NCI-H460 (cell line): ENCODE measurements at places on chromosomes 1 and 21. TPM values are rescaled to one million over a fixed set of nuclear protein-coding genes. Genes with fewer than 3 reads are reported as not detected.
A peak's percentile ranks its signal among the peaks of the same experiment; 100 is the strongest.

GRCh38 chr1:151790940-151791651 lies 796 bp upstream of the TDRKH start:
- DNase-seq = no peak

- no peak for DNase-seq
These were observed 9.4 kb upstream of the BARHL2 start for GRCh38 chr1:90726425-90726985.

DNA sequence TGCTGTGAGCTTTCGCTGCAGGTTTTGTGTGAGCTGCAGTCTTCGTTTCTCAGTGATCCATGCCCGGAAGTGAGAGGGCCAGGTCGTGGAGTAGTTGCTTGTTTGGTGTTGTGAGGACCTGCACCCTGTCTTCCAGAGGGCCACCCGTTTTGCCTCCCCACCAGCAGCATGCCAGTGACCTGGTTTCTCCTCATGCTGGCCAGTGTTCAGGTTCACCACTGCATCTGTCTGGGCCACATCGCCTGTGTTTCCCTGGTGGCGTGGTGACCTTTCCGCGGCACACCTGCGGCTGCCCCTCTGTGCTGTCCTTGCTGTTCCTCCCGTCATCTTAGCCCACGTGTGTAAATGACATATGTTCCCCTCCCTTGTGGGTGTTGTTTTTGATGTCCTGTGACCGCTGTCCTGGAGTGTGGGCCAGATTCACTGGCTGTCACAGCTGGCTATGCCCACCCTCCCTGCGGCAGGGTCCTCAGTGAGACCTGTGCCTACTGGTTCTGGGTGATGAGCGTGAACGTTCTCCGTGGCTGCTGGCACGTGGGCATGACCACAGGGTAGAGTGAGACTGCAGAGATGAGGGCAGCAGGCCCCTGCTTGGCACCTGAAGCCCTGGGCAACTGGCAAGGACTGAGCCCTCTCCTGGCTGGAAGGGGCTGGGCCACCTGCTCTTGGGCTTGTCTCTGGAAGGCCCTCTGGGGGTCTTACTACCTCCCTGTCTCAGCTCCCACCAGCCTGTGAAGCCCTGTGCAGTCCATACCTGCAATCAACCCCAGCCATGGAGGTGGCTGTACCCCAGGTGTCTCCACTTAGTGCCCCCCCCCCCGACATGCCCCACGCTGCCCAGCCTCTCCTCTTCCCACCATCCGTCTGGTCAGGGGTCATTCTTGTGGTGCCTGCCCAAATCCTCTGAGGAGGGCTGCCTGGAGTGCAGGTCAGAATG lies 7.3 kb downstream of the IBA57 start:
- DNase-seq = no peak

- no peak for DNase-seq
These were observed 13.9 kb upstream of the IGSF3 start for GRCh38 chr1:116681343-116681899.

DNA sequence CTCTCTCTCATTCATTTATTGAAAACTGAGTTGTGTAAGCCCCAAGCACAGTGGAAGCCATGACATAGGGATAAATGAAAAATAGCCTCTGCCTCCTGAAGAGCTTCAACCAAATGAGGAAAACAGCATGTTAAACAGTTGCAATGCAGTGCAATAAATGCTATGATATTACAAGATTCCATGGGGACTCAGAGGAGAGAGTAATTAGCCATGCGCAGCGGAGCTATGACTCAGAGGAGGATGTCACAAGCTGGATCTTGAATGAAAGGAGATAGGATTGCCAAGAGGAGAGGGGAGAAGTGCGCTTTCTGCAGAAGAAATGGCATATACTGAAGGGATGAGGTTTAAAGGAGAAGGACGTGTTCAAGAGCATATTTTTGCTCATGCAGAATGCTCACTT lies 231.3 kb upstream of the PLXNA2 start:
- peak; percentile 60 for DNase-seq

GRCh38 chr1:238401144-238401543 lies 510.4 kb upstream of the ZP4 start:
- no peak for DNase-seq

DNA sequence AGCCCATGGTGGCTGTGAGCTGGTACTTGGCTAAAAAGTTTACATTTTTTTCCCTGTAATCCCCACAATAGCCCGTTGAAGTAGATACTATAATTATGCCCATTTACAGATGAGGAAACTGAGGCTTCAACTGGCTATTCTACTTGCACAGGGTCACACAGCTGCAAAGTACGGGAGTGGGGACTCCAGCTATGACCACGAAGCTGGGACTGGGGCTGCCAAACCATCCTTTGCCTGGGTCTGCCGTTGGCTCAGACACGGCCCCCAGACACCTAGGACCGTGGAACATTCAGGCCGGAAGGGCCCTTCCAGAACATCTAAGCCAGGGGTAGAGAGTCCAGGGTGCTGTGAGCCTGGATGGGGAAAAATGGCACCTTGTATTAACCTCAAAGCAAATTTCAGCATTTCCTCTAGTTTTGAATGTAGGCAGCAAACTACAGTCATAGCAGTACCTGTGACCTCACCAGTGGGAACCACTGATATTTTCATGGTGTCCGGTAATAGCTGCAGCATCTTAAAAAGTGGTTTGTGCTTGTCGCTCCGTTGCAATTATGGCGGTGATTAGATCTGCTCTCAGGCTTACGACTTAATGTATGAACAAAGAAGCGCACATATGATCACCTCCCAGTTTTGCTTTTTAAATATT lies 4.3 kb downstream of the TP73 start:
- DNase-seq = no peak

- no peak for DNase-seq
These were observed 117.4 kb downstream of the DISC1 start for GRCh38 chr1:231743966-231744365.

GRCh38 chr1:192609110-192610079 lies 26.6 kb upstream of the RGS13 start:
- DNase-seq = no peak

- DNase-seq = no peak
These were observed 187.6 kb upstream of the PRMT6 start for GRCh38 chr1:106868828-106869227.

DNA sequence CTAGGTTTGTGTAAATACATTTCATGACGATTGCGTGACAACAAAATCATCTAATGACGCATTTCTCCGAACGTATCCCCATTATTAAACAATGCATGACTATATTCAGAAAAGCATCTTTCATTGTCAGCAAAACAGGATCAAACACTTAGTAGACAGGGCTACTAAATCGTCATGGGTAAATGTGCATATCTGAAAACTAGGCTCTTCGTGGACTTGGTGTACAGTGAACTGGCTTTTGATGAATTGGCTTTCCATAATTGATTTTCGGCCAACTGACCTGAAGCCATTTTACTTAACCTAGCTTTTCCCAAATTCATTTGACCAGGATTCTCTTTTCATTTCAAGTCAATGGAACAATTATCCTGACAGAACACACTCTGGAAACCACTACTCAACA lies 665.0 kb downstream of the SMYD3 start:
- no peak for DNase-seq

DNA sequence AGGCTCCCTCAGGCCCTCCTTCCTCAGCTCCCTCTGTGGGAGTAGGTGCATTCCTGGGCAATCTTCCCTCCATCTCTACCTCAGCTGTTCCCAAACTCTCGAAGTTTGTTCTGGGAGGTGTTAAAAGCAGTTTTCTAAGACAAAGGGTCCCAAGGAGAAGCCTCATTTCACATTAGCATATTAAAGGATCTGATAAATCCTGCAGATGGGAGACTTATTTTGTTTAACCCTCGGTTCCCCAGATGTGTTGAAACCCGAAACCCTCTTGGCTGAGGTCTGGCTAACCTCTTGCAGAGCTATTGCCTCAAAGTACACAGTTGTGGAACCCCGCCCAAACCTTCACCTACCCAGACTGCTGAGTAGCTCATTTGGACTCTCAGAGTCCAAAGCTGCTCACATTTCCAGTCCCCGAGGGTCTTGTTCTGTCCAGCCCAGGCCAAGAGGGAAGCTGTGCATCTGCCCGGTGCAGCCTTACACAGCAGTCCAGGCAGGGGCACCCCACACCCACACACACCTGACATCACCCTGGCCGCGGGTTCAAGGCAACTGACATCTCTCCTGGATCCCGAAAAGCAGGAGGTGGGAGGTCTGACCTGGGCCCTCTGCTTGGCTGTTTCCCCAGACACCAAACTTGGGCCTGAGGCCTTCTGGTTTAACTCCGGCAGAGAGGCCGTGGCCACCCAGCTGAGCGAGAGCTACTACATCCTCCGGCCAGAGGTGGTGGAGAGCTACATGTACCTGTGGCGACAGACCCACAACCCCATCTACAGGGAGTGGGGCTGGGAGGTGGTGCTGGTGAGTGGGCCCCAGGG lies 19.5 kb upstream of the SELENON start:
- no peak for DNase-seq

- DNase-seq = no peak
These were observed 68.9 kb downstream of the CNIH3 start for GRCh38 chr1:224684979-224685425.

DNA sequence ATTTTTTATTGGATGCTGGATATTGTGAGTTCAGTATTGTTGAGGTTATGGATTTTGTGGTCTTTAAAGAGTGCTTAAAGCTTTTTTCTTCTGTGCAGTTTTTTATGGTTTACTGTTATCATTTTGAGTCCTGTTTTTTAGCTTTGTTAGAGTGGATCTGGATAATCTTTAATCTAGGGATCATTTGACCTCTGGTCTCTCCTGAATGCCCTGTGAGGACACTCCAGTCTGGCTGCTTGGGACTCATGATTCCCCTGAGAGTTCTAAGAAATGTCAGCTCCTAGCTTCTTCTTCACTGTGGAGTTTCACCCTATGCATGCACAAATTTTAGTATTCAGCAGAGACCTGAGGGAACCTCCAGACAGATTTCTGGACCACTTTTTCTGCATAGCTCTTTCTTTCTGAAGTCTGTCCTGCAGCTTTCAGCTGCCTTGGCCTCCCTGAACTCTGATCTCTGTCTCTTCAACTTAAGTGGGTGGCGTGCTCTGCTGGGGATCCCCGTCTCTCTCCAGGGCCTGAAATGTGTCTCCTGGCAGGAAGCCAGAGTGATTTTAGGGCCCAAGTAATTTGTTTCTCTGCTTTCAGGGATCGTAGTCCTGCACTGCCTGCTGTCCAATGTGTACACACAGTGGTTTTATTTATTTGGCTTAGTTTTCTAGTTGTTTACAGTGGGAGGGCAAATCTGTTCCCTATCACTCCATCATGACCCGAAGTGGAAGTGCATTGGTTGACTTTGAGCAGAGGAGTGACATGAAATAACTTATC lies 14.7 kb downstream of the PEX14 start:
- DNase-seq = no peak

- DNase-seq = no peak
These were observed 8.3 kb downstream of the IL24 start for GRCh38 chr1:206905295-206906164.

- no peak for DNase-seq
These were observed 135.7 kb upstream of the KRTAP19-8 start for GRCh38 chr21:31173881-31174555.

DNA sequence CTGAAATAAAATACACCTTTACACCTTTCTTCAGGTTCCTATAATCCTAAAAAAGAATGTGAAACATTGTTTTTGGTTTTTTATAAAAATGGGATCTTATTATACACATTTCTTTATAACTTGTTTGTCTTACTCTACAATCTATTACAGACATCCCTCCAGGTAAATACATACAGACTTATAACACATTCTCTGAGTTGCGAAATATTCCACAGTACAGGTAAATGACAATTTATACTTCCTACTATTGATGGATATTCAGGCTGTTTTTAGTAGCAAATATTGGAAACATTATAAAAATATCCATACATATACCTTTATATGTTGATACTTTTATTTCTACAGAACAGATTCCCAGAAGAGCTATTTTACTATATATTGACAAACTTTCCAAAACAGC lies 20.3 kb downstream of the PIK3R3 start:
- DNase-seq = no peak

GRCh38 chr1:236821091-236821627 lies 26.1 kb downstream of the MTR start:
- no peak for DNase-seq

DNA sequence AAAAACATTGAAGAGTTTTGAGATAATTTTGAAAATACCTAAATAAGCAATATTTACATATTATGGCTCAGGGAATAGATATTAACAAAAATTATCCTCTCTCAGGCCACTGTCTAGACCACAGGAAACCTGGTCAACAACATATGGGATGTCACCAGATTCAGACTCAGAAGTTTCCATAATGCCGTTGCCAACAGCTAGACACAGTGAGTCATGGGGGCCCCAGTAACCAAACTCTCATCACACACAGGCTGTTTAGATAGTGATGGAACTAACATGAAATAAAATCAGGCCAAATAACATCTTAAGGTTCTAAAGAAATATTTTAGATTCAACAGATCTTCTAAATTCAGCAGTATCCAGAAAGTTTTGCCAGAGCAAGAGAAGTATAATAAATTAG lies 681.7 kb upstream of the ADAMTS5 start:
- DNase-seq = no peak

GRCh38 chr21:36550761-36551160 lies 70.8 kb upstream of the CLDN14 start:
- no peak for DNase-seq

GRCh38 chr21:29271927-29272333 lies 26.8 kb upstream of the BACH1 start:
- no peak for DNase-seq

GRCh38 chr1:23793018-23793781 lies 2.3 kb downstream of the LYPLA2 start:
- DNase-seq = no peak

DNA sequence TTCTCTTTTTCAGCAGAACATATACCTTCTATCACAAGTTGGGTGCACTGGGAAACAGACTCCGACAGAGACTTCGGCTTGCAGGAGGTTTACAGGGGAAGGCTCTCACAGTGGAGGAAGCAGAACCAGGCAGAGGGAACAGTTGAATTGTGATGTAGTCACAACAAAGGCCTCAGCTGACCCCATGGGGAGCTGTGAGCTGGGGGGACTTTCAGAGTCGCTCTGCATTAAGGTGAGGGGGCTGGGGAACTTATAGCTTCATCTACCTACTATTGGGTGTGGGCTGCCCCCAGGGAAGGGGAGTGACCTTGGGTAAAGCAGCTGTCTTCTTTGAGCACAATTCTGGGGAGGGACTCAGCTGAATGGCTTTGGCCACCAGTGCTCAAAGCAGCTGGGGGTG lies 94.9 kb upstream of the POU3F1 start:
- no peak for DNase-seq

GRCh38 chr1:172903581-172904220 lies 147.0 kb downstream of the TNFSF18 start:
- no peak for DNase-seq

- no peak for DNase-seq
These were observed 20.4 kb downstream of the ODF2L start for GRCh38 chr1:86375688-86376087.

B3GALT5 gene
- not detected in 2 replicates for total RNA-seq

HSD3B2 gene
- total RNA-seq = not detected in 2 replicates

MAP3K21 gene
- 21.6 and 22.9 TPM in 2 replicates for total RNA-seq

TIE1 gene
- not detected in 2 replicates for total RNA-seq

PTPN22 gene
- not detected in 2 replicates for total RNA-seq

PPM1J gene
- total RNA-seq = 0.69 and 0.72 TPM in 2 replicates

PEAR1 gene
- total RNA-seq = 0.27 and 0.29 TPM in 2 replicates

CA6 gene
- total RNA-seq = not detected in 2 replicates

C4BPA gene
- total RNA-seq = not detected in 2 replicates

LYPD8 gene
- total RNA-seq = not detected in 2 replicates

GPR37L1 gene
- total RNA-seq = not detected in 2 replicates

ADGRL4 gene
- total RNA-seq = 0.05 and 0.09 TPM in 2 replicates

KNCN gene
- not detected in 2 replicates for total RNA-seq
